ENCODE measurements at places on chromosomes 2 and 18.

- no peak for DNase-seq
Observed at GRCh38 chr2:182318466-182319220, 108.2 kb downstream of the PDE1A start.

- no peak for DNase-seq
Observed at GRCh38 chr2:121575800-121576199, 45.1 kb downstream of the RNU4ATAC start.

DNA sequence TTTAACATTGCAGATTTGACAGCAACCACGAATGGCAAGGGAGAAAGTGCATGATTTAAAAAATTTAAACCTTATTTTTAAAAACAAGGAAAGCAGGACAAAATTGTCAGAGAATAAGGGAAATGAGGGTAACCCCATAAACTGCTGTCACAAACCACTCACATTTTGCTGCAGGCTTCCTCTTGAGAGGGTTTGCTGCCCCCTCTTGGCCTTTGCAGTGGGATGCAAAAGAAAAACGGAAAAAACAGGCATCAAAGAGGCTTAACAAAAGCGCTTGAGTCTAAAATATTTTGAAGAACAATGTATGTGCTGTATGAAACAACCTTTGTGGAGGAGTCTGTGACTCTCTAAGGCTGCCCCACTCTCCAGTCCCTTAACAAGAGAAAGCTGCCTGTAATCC, 91.6 kb downstream of the TMX3 start:
- peak; percentile 40 for DNase-seq

DNA sequence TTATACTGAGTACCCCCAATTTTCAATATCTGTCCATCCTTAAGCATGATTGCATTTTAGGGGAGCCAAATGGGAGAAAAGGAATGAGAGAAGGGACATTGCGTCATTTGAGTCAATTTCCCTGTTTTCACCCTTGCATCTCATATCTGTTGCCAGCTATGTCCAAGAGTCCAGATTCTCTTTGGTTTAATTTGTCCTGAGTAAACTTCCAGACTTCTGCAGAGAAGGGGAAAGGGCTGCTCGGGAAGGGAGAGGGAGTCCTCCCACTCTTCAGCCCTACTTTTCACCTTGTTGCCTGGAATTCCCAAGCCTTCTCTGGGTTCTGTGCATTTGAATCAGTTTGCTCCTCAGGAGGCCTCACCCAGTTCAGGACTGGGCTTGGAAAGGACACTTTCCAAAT, 16.5 kb downstream of the GREB1 start:
- no peak for DNase-seq

DNA sequence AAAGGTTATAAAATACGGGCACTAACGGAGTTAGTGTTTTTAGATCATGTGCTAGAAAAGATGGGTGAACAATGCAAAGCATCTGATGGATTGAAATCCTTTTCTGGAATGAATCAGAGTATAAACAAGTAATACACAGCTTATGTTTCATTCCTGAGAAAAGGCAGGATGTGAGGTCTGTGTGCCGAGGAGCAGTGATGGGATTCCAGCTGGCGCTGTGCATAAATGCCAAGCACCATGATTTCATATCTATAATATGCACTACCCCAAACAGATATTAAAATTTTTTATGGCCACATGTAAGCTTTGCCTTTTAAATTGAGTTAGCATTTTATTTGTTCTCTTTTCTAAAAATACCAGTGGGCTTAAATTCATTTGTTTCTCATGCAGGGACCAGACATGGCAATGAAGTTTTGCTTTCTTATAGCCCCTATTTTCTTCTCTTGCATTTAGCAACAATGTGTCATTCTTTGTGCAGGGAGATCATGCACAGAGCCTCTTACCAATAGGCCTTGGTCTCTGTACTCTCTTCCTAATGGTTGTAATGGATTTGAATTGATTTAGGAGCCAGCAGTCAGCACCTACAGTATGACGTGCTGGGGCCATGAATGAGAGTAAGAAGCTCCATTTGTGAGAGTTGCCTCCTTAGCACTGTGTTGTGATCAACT, 323.9 kb downstream of the SLC8A1 start:
- no peak for DNase-seq

DNA sequence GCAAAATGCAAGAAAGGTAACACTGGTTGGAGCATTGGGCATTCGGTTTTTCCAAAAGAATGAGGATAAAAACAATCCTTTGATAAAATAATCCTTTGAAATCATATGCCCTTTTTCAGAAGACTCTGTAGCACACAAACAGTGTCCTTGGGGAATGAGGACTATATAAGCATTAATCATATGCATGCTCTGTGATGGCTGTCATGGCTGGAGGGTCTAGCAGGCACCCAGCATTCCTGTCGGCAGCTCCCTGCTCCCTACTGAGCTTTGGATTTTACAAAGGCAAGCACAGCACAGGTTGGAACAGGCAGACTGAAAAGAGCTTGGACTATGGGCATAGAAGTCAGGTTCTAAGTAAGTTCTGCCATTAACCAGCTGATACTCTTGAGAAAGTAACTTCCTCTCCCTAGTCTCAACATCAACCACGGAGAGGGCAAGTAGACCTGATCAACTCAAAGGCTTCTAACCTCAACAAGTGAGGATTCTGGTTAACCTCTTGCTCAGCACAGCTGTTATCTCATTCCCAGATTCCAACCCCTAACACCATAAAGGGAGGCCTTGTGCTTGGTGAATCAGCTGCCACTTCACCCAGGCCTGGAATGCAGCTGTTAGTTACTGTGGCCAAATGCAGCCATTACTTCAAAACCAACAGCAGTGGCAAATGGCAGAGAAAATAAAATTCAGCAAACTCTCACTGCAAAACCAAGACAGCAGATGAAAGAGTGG, 29.5 kb downstream of the GALNT14 start:
- no peak for DNase-seq

- DNase-seq, result no peak
Observed at GRCh38 chr18:48011926-48012465, 81.5 kb upstream of the SMAD2 start.

DNA sequence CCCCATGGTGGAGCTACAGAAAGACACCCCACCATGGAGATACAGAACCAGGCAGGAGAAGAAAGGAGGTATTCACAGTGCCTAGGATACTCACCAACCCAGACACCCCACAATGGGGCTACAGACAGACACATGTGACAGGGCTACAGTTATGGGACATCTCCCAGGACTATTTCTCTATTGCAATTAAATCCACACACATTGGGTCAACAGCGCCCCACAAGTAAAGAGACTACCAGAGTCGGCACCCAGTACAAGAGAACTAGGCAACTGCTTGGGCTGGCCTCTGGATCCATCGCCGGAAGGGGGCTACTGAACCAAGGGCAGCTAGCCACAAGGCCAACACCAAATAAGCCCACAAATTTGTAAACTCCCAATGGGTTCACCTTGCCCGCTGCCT, 310.1 kb upstream of the NCKAP5 start:
- no peak for DNase-seq

DNA sequence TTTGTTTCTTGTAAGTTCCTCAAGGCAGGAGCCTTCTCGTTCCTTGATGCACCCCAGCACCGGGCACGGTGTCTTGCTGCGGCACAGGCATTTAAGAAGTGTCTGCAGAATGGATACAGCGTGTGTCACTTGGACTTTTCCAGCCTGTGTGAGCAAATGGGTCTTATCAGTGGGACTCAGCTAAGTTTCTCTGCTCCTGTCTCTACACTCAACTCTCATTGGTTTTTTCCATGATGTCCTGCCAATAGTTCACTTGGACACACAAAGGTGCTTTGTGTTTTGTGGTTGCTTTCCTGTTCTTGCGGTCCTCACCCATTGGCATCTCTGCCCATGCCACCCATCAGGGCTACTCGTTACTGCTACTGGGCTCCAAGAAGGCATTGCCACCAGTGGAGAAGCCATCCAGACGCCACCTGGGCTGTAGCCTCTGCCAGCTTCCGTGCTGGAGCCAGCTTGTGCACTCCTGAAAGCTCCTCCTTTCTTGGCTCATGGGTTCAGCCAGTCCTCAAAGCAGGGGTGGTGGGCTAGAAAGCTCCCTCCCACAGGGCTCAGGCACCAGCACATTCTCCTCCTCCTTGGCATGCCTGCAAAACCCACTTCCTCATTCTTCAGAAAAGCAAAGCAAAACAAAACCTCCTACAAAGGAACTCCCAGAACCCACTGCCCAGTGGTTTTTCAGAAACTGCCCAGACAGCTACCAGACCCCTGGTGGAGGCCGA, 41.4 kb downstream of the IL1R2 start:
- DNase-seq, result no peak

DNA sequence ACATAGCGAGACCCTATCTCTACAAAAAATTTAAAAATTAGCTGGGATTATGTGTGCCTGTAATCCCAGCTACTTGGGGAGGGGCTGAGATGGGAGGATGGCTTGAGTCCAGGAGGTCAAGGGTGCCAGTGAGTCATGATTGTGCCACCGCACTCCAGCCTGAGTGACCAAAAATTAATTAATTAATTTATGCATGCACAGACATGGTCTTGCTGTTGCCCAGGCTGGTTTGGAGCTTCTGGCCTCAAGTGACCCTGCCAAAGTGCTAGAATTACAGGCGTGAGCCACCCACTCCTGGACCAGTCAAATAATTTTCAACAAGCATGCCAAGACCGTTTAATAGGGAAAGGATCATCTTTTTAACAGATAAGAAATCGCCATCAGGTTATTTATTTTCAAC, 57.7 kb upstream of the TFCP2L1 start:
- DNase-seq, result no peak

DNA sequence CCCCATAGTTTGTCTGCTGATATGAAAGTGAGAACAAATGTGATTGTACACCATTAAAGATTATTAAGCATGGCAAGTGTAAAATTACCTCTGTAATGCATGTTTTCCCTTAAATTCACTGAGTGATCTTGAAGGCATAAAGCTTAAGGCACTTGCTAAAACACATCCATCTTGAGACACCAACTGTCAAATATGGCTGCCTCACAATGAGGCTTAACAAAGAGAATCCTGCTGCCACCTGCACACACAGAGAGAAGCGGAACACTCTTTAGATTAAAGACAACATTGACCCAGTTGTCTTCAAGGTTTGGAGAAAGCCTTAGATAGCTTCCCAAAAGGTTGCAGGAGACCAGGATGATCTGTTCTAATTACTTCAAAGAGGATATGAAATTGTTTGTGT, 803.6 kb upstream of the GYPC start:
- DNase-seq, result no peak

- DNase-seq, result no peak
Observed at GRCh38 chr18:24819141-24819890, 358.9 kb downstream of the HRH4 start.

- no peak for DNase-seq
Observed at GRCh38 chr2:176391148-176391419, 121.8 kb downstream of the MTX2 start.

- DNase-seq, result no peak
Observed at GRCh38 chr2:102049756-102050443, 58.1 kb downstream of the IL1R2 start.

DNA sequence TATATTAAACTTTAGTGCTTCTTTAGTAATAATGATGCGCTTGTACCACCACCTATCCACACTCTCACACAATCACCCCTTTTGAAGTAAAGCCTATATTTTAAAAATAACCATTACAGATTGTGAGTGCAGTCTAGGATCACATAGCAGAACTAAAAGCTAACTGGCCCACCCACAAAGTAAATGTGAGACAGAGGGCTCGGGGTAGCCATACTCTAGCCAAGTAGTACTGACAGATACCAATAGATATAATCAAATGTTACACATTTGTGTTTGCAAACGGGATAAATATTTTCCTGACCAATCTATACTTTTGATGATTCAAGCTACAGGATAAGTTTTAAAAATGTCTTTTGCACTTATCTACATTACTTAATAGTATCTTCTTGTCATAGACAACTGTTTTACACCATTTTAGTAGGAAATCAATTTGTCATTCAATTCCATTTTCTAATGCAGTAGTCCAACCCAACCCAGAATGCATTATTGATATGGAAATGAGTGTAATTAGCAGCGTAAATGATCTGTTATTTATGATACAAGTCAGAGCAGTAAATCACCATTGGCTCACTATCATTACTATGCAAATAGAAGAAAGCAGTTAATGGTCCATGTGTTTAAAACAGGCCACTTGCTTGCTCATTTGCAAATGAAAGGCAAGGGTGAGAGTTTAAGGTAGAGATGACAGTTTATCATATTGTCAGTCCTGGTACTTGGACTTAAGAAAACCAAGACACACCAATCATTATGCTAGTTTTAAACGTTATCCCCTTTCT, 111.8 kb downstream of the ERBB4 start:
- no peak for DNase-seq

DNA sequence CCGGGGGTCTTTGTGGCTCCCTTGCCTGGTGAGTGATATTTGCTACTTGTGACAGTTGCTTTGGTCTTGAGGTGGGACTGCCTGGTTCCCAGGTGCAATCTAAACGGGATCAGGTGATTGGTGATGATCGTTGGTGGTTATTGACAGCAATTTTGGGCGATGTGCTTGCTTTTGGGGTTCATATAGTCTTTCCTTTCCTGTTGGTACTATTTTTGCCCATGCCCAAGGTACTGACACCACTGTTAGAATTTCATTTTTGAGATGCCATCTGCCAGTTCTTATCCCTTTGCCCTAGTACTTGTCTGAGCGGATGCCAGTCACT, 573 bp downstream of the WDR7 start:
- no peak for DNase-seq

Measured in SHP77 (cell line).